A549 (cell line): ENCODE measurements at places on chromosomes 7 and 10. TPM values are rescaled to one million over a fixed set of nuclear protein-coding genes. Genes with fewer than 3 reads are reported as not detected.

MYL10 gene
- not detected in 3 replicates for polyA plus RNA-seq

KEL gene
- polyA plus RNA-seq = not detected in 3 replicates

TAS2R5 gene
- 0.61 to 1.4 TPM (median 0.79 TPM) in 3 replicates for polyA plus RNA-seq

IDI2 gene
- not detected in 3 replicates for polyA plus RNA-seq

LFNG gene
- polyA plus RNA-seq = 5.8 to 7.3 TPM (median 6.3 TPM) in 3 replicates

ZNF25 gene
- 2.7 to 2.9 TPM (median 2.7 TPM) in 3 replicates for polyA plus RNA-seq

EDRF1 gene
- polyA plus RNA-seq = 19.7 to 21.1 TPM (median 20.0 TPM) in 3 replicates

APBB1IP gene
- 6.6 to 9.2 TPM (median 7.5 TPM) in 3 replicates for polyA plus RNA-seq

IFIT1B gene
- polyA plus RNA-seq = not detected in 3 replicates

CUZD1 gene
- 1.4 to 1.6 TPM (median 1.5 TPM) in 3 replicates for polyA plus RNA-seq

PKD2L1 gene
- 0.08 to 0.11 TPM (median 0.10 TPM) in 3 replicates for polyA plus RNA-seq

PGAM2 gene
- not detected in 3 replicates for polyA plus RNA-seq

PRF1 gene
- not detected in 3 replicates for polyA plus RNA-seq

TRIM56 gene
- polyA plus RNA-seq = 15.6 to 17.8 TPM (median 16.5 TPM) in 3 replicates

TMEM26 gene
- 0.03 to 0.09 TPM in 2 of 3 replicates, not detected in the other for polyA plus RNA-seq

STEAP1B gene
- polyA plus RNA-seq = 0.22 to 0.26 TPM in 2 of 3 replicates, not detected in the other

NAT16 gene
- polyA plus RNA-seq = 0.07 to 0.12 TPM in 2 of 3 replicates, not detected in the other

HTR7 gene
- 0.05 to 0.11 TPM (median 0.05 TPM) in 3 replicates for polyA plus RNA-seq

GPR26 gene
- not detected in 3 replicates for polyA plus RNA-seq

TMEM140 gene
- polyA plus RNA-seq = 0.72 to 0.79 TPM (median 0.76 TPM) in 3 replicates

TMEM236 gene
- 0.06 to 0.14 TPM (median 0.08 TPM) in 3 replicates for polyA plus RNA-seq

NEUROG3 gene
- polyA plus RNA-seq = not detected in 3 replicates

ITIH5 gene
- polyA plus RNA-seq = 0.03 to 0.05 TPM (median 0.05 TPM) in 3 replicates

NUTM2A gene
- 0.09 to 0.15 TPM (median 0.09 TPM) in 3 replicates for polyA plus RNA-seq

HECW1 gene
- polyA plus RNA-seq = 11.3 to 12.5 TPM (median 12.2 TPM) in 3 replicates

VWA2 gene
- not detected in 3 replicates for polyA plus RNA-seq

CAMK2G gene
- polyA plus RNA-seq = 22.8 to 26.6 TPM (median 25.5 TPM) in 3 replicates

ZNF804B gene
- polyA plus RNA-seq = not detected in 3 replicates

SLC29A4 gene
- 10.3 to 14.8 TPM (median 12.6 TPM) in 3 replicates for polyA plus RNA-seq

MUC12 gene
- 2.0 to 2.7 TPM (median 2.4 TPM) in 3 replicates for polyA plus RNA-seq

CLCN1 gene
- polyA plus RNA-seq = 0.03 TPM in 1 of 3 replicates, not detected in the others
